ENCODE measurements at places on chromosomes 16 and 17. TPM values are rescaled to one million over a fixed set of nuclear protein-coding genes. Genes with fewer than 3 reads are reported as not detected.
A peak's percentile ranks its signal among the peaks of the same experiment; 100 is the strongest.

DNA sequence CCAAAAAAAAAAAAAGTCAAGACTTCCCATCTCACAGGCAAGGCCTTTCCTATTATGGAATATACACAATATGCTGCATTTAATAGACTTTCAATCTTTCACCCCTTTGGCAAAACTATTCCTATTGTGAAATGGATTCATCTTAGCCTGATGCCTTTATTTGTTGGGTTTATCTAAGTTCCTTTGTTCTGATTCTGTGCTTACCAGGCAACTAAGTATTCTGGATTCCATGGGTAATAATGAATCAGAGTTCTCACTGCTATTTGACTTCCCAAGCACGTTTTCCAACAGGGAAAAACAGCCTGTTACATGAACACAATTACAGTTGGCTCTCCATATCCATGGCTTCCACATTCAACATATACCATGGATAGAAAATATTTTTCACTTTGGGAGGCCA is 135.5 kb downstream of the MYO1D start:
- no peak for DNase-seq

DNA sequence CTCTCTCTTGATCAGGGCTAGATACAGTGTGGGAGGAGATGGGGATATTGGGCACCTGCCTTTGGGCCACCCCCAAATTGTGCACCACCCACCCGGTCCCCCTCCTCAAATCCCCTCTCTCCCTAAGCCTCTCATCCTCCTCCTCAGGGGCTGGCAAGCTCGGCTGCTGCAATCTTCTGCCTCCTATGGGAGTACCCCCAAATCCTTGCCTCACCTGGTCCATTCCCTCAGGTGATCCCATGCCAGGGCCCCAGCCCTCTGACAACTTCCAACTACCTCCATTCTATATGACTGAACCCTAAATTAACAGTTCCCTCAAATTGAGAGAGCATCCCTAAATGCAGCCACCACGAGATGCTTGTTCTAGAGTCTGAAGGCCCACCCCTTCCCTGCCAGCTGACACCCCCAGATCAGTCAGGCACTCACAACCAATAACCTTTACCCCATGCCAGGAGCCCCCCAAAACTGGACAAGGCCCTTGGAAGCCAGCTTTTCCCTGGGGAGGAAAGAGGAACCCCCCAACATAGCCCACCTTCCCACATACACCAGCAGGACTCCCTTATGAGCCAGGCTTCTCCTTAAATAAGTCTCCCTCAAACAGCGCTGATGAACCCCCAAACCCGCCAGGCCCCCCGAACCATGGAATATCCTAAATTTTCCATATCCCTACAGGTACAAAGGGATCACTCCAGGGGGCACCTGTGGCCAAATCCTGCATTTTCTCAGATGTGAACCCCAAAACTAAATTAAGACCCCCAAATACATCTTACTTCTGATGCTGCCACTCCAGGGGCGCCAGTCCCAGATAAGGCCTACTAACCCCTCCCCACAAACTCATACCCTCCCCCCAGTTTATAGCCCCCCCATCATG is 3.2 kb downstream of the DLG4 start:
- DNase-seq, result no peak

- peak; percentile 60 for DNase-seq
These were observed 775 bp downstream of the CYTH1 start for GRCh38 chr17:78781104-78781892.

DNA sequence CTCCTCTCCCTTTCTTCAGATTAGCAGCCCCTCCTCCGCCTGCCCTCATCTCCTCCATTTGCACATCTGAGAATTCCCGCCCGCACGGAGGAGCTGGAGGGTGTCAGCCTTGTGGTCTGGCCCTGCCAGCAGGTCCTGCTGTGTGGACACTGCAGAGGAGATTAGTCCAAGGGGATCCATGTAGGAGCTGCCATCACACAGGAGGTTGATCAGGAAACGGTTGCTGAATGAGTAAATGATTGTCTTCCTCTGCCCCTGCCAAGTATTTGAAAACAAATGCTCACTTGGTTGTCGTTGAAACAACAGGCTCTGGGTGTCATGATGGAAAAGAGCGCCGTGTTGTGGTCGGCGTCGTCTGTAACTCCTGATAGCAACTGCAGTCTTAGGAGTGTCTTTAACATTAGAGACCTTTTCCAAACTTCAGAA is 63.8 kb upstream of the CHMP6 start:
- peak; percentile 23 for DNase-seq

DNA sequence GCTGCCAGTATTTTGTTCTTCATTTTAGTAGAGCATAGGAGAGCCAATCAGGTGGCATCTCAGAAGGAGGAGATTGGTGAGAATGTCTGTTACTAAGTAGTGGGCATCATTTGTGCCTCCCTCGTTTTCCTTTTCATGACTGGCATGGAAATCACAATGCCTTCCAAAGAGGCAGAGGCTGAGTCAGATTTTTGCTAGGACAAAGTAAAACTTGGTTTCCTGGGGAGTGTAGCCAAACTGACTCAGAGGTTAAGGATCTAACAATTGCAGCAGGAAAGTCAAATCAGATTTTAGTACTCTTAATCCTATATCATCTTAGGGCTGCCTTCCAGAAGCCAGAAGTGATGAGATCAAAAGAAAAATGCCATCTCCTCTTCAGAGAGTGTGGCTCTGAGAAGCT is 138.7 kb downstream of the ANKFN1 start:
- no peak for DNase-seq

DNA sequence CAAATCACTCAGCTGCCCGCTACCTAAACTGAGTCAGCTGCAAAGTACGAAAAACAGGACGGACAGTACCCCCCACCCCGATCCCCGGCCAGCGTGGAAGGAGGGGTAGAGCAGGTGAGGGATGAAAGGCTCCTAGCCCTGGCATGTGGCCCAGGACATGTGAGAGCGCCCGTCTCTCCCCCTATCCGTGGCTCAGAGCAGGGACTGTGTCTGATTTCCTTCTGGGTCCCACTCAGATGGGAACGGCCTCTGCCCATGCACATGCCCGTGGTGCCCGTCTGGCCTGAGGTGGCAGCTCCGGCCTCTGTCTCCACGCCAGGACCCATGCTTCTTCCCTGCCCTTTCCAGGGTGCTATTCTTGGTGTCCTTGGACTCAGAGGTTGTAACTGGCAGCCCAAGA is 30.2 kb upstream of the RASD1 start:
- DNase-seq, result no peak

GRCh38 chr16:11485676-11486075 is 101.0 kb downstream of the LITAF start:
- DNase-seq, result no peak

GRCh38 chr17:47816111-47816735 is 5.4 kb downstream of the OSBPL7 start:
- DNase-seq, result no peak

DNA sequence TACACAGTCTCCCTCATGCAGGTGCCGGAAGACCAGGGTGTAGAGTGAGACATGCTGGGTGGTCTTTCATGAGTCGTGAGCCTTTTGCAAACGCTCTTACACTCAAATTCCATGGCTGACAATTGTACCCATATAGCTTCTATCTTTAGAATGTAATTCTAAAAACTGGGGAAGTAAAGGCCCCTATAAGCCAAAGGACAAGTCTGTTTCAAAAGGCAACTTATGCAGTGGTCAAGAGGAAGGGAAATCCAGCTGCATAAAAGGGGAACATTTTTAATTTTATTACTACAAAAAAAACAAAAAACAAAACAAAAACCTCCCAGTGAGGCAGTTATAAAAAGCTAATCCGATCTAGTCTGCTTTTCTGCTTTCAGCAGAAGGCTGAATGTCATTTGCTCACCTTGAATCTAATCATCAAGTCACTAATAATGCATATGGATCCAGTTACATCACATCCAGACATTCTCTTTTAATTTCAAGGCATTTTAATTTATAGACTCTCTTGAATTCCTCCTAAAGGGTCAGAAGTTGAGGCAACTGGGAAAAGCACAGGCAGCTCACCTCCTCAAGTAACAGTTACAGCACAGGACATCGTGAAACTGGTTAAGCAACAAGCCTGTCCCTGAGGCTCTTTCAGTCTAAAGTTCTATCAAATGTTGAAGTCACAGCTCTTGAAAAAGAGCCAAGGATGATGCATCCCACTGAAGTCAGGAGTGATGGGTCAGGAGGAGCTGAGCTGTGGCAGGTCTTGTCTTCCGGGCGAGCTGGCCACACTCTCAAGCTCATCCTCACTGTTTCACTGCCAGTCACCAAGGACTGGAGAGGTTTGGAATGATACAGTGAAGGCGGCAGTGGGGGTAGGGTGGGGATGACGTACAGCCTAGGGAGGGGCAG is 99.7 kb downstream of the VPS53 start:
- no peak for DNase-seq

DNA sequence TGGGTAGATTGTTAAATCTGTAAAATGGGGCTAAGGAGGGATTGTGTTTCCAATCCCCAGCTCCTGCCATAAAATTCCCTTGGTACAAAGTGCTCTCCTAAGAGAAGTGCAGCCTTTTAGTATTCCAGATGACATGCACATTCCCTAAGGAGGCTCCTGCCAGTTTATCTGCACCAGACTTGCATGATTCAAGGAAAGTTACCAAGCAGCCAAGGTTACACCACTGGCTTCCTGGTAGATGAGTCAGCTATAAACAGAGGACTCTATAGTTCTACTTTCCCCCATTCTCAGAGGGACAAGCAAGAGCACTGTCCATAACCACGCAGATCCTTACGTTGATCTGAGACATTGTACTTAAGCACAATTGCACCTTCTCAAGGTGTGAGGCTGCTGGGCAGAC is 1.9 kb downstream of the CALB2 start:
- no peak for DNase-seq

- DNase-seq, result no peak
These were observed 84.9 kb downstream of the TEX14 start for GRCh38 chr17:58606934-58607333.

GRCh38 chr17:29570521-29570920 is 2.0 kb downstream of the TP53I13 start:
- DNase-seq, result no peak

DNA sequence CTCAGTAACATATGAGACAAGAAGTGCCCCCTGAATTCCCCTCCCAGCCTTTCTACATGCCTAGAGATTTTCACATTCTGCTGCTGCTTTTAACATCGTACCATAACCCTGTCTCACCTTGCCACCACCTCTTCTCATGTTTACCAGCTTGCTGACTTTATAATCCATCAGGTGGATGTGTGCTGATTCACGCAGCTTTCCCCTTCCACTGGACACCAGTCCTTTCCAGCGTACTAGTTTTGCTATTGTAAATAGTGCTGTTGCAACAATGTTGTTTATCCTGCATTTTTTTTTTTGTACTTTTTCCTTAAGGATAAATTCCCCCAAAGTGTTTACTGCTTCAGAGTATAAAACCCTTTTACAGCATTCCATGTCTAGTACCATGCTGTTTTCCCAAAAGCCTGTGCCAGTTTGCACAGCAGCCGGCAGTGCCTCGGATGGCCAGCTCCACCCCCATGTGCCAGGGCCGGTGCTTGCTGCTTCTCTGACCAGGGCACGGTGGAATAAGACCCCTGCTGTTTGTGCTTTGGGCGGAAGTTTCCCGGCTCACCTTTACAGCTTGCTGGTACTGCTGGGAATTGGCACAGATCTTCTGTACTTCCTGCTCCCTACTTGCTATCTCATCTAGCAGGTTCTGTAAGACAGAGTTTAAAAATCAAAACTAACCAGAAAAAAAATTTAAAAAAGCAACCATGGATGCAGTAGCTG is 41.3 kb downstream of the UBN1 start:
- no peak for DNase-seq

GRCh38 chr16:86625821-86626220 is 47.5 kb downstream of the FOXL1 start:
- no peak for DNase-seq

- DNase-seq, result peak; percentile 74
These were observed 53.6 kb downstream of the WNT3 start for GRCh38 chr17:46764709-46765401.

GRCh38 chr16:52528393-52529065 is 18.4 kb downstream of the TOX3 start:
- peak; percentile 62 for DNase-seq

- DNase-seq, result no peak
These were observed 7.8 kb upstream of the ZNF200 start for GRCh38 chr16:3242709-3243108.

- DNase-seq, result no peak
These were observed 56.7 kb downstream of the CFDP1 start for GRCh38 chr16:75376475-75377161.

DNA sequence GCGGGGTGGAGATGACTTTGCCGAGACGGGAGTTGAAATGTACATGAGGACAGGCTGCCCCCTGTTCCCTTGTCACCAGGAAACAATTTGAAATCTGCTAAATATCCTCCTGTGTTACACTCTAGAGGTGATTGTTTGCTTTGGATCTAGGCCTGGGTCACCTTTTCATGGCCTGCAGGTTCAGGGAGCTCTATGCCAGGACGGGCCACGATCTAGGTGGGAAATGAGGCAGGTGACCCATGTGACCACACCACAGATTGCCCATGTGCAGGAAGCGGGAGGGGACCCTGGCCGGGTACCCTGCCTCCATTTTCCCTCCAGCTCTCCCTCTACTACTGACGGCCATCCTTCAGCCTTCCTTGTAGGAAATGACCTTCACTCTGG is 43.4 kb downstream of the MEAK7 start:
- no peak for DNase-seq

DNA sequence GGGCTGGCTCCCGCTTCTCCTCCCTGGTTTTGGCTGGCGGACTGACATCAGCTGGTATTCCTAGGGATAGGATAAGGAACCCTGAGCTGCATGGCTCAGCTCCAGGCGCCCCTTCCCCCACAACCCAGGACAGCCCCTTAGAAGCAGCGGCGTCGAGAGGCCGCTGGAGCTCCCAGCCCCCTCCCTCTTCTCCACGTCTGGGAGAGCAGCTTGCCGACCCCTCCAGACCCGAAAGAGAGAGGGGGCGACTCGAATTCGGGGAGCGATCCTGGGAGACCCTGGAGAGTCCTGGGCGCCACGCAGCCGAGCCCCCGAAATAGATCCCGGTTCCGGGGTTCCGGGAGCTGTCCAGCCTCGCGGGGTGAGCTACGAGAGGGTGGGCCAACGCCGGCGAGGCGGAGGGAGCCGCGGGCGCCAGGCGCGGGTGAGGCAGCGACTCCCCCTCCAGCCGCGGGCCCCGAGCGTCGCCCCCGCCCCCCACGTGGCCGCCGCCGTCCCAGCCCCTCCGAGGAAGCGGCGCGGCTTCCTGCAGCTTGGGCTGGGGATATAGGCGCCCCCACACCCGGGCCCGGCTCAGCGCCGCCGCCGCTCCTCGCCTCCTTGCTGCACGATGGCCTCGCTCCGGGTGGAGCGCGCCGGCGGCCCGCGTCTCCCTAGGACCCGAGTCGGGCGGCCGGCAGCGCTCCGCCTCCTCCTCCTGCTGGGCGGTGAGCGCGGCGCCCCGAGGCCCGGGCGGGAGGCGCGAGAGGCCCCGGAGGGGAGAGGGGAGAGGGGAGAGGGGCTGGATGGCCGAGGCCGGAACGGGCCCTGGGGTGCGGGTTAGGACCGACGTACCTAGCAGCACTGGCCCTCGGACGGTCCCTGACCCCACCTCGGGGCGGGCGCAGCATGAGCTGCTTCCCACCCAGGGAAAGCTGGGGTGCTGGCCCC is at the start of gene RAMP2:
RAMP2 (plus strand) TSS at position 576 of the 930 bp plus-strand sequence; CDS start at position 611, 35 bp downstream.
- peak; percentile 84 for DNase-seq

- no peak for DNase-seq
These were observed 159.8 kb downstream of the RPTOR start for GRCh38 chr17:80704381-80704819.

Gene GNGT2
- total RNA-seq, result 4.7 TPM

Gene BAHCC1
- 24.4 TPM for total RNA-seq

Gene FBXL20
- total RNA-seq, result 31.7 TPM

Gene PDE6G
- 1.8 TPM for total RNA-seq

Gene ABCC11
- total RNA-seq, result 0.40 TPM

Gene HOXB6
- total RNA-seq, result 7.5 TPM

Gene ADAT1
- 52.6 TPM for total RNA-seq

Gene SRCAP
- 45.9 TPM for total RNA-seq

Gene TPSG1
- not detected for total RNA-seq

Gene TSC2
- total RNA-seq, result 146 TPM

Gene PMFBP1
- 1.3 TPM for total RNA-seq

Gene ARSG
- 2.2 TPM for total RNA-seq

Data from lung (tissue), 17 donors.